H4 (cell line): ENCODE measurements at places on chromosomes 7 and 10. TPM values are rescaled to one million over a fixed set of nuclear protein-coding genes. Genes with fewer than 3 reads are reported as not detected.

GRCh38 chr10:16995867-16996529 lies 133.6 kb downstream of the CUBN start:
- no peak for DNase-seq

DNA sequence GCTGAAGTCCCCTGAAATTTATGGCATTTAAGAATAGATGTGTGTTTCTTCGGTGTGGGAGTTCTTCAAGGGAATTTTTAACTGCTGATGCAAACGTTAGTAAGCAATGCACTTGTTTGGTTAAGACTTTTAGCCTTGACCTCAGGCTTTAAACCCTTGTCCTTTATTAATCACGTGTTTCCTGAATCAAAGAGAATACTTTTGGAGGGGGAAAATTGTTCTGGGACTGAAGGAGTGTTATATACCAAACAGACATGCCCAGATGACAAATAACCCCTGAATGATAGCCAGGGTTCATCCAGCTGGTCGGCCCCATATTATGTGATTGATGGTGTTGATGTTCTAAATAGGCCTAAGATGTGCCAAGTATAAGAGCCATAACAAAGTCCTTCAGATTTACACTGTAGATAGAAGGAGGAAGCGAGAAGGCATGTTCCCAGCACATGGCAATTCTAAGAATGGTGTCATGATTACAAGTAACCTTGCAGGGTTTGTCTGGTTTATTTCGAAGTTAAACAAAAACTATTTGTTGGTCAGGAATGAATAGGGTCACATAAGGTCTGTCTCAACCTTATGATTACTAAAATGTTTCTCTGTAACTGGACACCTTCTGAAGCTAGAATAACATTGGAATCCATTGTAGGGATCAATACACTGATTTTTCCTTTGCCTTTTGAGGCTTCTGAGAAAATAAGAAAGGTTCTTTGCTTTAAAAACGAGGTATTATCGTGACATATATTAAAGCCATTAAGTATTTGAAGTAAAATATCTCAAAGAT lies 124.2 kb upstream of the SEM1 start:
- DNase-seq, result no peak

DNA sequence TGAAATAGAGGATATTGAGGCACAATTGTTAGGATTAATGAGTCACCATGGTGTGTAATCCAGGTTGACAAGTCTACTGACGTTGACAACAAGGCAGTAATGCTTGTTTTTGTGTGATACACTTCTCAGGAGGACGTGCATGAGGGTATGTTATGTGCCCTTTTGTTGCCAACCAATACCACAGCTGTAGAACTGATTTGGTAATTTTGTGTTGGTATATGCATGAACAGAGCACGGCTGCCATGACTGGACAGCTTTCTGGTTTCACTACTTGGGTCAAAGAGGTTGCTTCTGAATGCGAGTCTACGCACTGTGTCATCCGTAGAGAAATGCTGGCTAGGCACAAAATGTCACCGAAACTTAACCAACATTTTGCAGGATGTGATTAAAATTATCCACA lies 32.9 kb downstream of the PHTF2 start:
- no peak for DNase-seq

DNA sequence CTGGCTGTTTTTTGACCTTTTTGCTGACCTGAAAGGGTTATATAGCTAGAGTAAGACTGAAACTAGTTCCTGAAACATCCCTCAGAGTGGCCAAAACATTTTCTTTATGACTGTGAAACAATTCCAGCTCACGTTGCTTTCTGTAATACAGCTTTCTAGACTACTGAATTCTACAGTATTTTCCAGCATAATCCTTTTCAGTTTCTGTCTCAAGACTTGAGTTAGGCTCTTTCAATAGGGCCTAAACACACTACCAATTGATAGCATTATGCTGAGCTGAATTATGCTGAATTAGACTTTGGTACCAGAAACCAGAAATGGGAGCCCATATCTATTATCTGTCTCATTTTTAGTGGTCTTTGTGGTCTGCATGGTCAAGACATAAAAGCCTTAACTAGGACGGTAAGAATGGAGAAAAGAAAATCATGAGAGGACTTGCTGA lies 72.6 kb downstream of the EPDR1 start:
- no peak for DNase-seq

DNA sequence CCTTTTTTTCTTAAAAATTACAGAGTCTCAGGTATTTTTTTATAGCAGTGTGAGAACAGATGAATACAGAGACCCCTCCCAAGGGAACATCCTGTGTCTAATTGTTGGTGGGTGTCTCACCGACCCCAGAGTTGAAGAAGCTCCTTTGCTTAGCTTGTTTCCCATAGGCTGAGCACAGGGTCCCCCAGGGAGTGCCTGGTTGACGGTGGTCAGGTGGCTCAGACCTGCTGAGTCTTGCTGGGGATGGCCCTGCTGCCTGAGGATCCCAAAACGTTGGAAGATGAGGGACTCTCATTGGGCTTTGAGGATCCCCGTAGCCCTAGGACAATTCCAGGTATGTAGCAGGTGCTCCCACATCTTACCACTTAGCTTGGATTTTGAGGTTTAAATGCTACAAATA lies 19.5 kb downstream of the SCART1 start:
- peak; percentile 2 for DNase-seq

DNA sequence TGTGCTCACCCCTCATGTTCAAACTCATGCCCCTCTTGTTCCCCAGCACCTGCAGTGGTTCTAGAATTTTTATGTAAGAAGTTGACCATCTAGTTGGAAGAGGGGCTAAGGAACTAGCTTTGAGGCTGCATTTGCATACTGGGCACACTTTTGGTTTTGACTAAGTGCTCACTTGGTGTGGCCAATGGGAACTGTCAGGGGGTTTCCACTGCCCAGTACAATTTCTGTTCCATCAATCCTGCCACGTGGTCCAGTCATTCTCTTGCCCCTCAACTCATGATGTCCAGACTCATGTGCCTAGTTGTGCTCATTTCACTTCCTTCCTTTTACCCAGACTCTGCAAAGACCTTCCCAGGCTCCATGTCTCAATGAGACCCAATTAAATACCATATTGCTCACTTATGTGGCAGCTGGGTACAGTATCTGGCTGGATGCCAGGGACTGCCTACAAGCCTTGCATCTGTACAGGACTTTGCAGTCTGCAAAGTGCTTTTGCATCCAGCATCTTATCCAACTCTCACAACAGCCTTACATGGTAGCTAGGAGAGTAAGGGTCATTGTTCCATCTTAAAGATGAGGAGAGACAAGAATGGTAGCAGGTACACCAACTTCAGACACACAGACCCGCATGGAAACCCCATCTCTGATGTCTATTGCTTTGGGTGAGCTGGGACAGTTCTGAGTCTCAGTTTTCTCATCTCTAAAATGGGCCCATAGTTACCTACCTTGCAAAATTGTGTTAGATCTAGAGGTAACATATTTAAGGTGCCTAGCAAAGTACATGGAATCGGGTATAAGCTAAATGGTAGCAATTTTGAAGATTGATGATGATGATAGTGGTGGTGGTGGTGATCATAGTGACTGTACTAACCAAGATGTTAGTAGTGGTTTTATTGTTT lies 30.1 kb upstream of the KCNMA1 start:
- no peak for DNase-seq

DNA sequence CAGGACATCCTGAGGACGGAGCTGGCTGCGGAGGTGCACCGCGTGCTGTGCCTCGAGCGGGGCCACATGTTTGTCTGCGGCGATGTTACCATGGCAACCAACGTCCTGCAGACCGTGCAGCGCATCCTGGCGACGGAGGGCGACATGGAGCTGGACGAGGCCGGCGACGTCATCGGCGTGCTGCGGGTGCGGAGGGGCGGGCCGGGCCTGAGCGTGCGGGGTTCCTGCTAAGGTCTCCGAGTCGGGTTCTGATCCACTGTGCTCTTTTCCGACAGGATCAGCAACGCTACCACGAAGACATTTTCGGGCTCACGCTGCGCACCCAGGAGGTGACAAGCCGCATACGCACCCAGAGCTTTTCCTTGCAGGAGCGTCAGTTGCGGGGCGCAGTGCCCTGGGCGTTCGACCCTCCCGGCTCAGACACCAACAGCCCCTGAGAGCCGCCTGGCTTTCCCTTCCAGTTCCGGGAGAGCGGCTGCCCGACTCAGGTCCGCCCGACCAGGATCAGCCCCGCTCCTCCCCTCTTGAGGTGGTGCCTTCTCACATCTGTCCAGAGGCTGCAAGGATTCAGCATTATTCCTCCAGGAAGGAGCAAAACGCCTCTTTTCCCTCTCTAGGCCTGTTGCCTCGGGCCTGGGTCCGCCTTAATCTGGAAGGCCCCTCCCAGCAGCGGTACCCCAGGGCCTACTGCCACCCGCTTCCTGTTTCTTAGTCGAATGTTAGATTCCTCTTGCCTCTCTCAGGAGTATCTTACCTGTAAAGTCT lies 10.4 kb downstream of the ATG9B start:
- DNase-seq, result no peak

- no peak for DNase-seq
Measured at GRCh38 chr7:505171-505570, 14.5 kb downstream of the PDGFA start.

DNA sequence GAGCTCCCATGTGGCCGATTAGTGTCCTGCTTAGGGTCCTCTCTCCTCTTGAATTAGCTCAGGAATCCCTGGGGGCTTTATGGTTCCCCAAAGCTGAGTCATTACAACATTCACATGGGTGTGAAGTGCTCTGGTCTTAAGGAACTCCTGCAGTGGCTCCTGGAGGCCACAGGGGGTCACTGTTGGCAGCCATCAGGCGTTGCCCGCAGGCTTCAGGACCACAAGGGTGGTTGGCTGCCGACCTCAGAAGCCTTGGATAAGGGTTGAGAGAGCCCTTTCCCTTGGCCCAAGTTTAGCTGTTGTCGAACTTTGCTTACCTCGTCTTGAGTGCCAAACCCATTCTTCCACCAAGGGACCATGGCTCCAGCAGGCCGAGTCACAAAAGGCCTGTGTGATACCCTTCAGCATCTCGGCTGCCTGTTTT lies 61.7 kb downstream of the SH2D4B start:
- DNase-seq, result peak; percentile 64

DNA sequence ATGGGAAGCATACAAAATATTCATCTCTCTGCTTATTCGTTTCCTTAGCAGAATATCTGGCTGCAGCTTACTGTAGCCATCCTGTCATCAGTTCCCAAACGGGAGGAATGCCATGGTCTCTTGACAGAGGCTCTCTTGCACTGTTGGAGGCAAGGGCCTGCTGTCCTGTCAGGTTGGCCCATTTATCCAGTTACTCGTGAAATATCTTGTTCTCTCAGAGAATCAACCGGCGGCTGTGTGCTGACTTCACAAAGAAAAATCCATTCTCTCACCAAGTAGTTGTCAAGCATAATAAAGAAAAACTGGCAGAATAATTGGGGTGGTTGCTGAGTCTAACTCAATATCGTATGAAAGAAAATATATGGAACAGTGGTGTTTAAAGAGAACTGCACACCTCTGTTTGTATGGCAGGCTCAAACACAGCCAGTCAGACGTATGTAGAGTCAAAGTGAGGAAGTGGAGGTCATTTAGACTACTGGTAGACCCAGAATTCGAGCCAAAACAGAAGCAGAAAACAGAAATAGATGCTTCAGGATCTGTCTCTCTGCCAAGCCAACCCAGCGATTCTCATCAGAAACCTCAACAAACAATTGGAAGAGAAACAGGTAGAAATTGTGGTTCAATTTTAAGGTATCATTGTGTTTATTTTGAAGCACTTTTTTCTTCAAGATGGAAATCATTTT lies 349.2 kb upstream of the PRKCQ start:
- DNase-seq, result no peak

The ARHGEF35 gene
- 0.43 and 0.93 TPM in 2 replicates for total RNA-seq

The RTKN2 gene
- 7.1 and 7.3 TPM in 2 replicates for total RNA-seq

The PAX2 gene
- total RNA-seq, result not detected in 2 replicates
